ENCODE measurements at places on chromosomes 7 and 10.

DNA sequence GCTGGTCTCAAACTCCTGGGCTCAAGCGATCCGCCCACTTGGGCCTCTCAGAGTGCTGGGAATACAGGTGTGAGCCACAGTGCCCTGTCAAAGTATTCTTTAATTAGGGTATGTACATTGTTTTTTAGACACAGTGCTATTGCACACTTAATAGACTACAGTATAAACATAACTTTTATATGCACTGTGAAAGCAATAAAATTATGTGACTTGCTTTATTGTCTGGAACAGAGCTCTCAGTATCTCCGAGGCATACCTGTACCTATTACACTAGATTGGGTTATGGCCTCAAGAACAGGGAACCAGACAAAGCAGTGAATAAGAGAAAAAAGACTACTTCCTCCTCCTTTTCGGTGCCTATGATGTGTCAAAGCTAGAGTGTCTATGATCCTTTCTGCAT, 13.1 kb downstream of the ATOH7 start:
- no peak for DNase-seq

DNA sequence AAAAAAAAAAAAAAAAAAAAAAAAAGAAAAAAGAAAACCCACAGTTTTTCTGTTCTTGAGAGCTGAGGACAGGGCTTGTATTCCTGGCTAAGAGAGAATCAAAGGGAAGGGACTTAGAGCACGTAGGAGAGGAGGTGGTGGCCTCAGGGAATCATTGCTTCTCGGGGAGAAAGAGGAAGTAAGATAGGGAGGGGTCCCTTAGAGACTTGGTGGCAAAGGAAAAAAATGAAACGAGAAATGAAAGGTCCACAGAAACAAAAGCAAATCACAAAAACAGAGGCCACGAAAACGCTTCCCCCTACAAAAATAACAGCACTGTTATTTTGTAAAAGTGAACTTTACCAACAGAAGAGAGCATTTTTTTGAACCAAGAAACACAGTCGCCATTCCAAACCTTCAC, 323.1 kb upstream of the GALNT17 start:
- DNase-seq, result no peak

- DNase-seq, result no peak
Observed at GRCh38 chr10:25933653-25934608, at the start of gene MYO3A. MYO3A (plus strand) TSS chr10:25934229; CDS start chr10:25952111, 17,882 bp downstream.

GRCh38 chr10:107516349-107516748, 351.8 kb upstream of the SORCS1 start:
- DNase-seq, result no peak

DNA sequence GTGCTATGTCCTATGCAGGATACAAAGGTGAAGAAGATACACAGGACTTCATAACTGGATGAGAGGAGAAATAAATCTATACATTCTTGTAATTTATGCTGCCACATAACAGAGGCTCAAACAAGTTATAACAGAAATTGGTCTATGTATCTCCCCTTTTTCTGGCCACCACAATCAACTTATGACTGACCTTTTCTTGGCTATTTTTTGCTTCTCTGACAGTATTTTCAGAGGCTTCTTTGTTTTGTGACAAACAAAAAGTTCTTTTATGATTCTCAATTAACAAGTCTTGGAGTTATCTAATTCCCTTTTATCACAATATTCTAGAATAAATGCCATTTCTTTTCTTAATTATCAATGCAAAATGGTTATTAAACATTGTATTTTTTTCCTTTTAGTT, 953.0 kb upstream of the ZWINT start:
- DNase-seq, result no peak

- no peak for DNase-seq
Observed at GRCh38 chr10:103691723-103692435, 163.5 kb downstream of the SH3PXD2A start.

- DNase-seq, result no peak
Observed at GRCh38 chr7:39539816-39540215, 26.4 kb upstream of the YAE1 start.

DNA sequence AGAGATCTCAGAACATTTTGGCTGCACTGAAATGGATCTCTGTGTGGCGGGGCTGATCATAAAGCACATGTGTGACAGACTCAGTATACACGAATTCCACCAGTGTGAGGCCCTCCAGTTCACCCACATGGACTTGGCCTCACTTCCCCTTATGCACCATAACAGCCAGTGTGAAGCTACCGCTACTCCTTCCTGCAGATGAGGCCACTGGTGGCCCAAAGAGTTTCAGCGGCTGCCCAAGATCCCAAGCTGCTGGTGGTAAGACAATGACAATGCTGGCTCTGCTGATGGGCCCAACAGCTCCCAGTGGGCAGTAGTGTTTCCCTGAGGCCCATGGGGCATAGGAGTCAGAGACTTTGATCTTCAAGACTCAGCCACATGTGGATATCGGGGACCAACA, 21.0 kb upstream of the C10orf71 start:
- DNase-seq, result no peak

DNA sequence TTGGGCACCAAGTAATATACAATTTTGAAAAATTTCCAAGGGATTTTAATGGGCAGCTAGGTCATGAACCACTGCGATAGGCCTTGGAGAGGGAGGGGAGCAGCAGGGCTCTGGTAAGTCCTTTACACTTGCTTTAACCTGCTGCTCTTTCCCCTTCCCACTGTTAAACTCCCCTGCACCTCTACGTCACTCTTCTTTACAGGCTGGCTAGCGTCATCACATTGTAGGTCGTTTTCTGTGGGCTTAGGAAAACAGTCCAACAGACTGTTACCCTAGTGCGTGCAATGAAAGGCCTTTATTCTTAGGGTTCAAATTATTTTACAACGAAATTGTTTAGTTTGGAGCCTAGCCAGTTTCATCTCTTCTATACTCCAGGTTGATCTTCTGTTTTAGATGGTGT, 235.7 kb downstream of the AUTS2 start:
- DNase-seq, result no peak

DNA sequence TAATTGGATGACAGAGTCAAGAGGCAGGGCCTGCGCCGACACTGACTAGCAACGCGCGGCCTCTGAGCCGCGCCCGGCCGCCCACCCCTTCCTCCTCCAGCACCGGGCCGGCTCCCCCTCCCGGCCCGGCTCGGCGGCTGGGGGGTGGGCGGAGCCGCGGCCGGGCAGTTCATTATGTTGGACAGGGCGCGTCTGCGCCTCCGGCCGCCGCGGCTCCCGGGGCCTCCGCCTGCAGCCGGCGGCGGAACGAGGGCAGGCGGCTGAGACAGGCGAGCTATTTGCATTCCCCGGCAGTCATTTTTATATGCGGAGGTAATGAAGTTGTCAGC, 106.7 kb downstream of the SNX10 start:
- peak; percentile 27 for DNase-seq

GRCh38 chr7:155581954-155582353, 35.6 kb upstream of the CNPY1 start:
- DNase-seq, result no peak

DNA sequence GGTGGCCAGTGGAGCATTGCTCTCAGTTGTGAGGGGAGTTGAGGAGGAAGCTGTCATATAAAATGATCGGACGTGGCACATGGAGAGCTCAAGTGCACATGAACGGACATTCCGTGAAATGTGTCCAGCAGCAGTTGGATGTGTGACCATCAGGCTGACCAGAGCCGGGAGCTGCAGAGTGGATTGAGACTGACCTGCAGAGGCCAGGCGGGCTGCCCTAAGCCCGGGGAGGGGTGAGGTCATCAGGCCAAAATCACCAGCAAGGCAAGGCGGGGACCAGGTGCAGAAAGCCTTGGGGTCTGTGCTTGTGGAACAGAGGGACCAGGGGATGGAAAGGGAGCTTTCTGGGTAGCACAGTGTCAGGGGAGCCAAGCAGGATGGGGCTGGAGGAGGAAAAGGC, 279.5 kb downstream of the CELF2 start:
- no peak for DNase-seq

- no peak for DNase-seq
Observed at GRCh38 chr10:69074532-69074931, 13.4 kb upstream of the SRGN start.

DNA sequence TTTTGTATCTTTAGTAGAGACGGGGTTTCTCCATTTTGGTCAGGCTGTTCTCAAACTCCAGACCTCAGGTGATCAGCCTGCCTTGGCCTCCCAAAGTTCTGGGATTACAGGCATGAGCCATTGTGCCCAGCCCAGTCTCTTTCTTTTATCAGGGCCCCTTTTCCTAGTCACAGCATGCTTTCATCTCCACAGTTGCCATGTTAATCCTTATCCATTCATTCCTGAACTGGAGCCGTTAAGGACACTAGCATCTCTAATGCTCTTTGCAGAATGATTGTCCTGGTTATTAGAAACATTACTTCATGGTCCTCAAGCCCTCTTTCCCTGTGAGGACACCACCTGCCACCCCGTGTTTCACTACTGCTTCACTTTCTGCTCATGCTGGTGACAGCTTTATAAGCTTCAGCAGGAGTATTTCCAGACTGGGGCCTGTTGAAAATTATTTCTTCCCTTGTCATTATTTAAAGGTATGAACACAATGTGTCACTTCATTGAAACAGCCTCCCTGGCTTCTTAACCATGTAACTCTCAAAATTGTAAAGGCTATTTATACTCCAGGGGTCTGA, 313.9 kb downstream of the BMPER start:
- DNase-seq, result no peak

DNA sequence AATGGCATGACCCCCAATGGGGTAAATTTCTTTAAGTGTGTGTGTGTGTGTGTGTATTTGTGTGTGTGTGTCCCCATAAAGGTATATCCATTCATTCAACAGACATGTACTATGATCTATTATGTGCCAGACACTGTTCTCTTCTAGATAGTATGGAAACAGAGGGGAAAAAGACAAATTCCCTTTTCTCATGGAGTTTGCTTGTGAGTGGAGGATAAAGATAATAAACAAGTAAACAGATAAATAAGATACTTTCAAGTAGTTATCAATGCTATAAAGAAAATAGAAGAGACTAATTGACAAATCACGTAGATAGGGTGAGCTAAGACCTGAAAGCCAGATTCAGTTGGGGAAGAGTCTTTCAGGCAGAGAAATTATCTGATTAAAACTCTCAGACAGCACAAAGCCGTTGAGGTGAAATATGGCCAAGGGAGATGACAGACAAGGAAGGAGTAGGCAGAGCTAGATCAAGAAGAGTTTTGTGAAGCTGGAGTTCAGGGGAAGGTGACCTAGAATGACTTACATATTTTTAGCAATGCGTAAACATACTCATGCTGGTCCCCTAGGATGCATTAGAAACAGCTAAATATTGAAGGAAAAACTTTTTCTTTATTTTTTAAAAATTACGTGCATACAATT, 45.2 kb upstream of the DMTF1 start:
- no peak for DNase-seq

- no peak for DNase-seq
Observed at GRCh38 chr7:126755381-126755780, 497.4 kb downstream of the GRM8 start.

- DNase-seq, result no peak
Observed at GRCh38 chr7:69217516-69218350, 380.5 kb upstream of the AUTS2 start.
